Lower lobe of right lung (tissue), 2 donors: ENCODE measurements at places on chromosomes 4 and X. TPM values are rescaled to one million over a fixed set of nuclear protein-coding genes. Genes with fewer than 3 reads are reported as not detected.
A peak's percentile ranks its signal among the peaks of the same experiment; 100 is the strongest.

DNA sequence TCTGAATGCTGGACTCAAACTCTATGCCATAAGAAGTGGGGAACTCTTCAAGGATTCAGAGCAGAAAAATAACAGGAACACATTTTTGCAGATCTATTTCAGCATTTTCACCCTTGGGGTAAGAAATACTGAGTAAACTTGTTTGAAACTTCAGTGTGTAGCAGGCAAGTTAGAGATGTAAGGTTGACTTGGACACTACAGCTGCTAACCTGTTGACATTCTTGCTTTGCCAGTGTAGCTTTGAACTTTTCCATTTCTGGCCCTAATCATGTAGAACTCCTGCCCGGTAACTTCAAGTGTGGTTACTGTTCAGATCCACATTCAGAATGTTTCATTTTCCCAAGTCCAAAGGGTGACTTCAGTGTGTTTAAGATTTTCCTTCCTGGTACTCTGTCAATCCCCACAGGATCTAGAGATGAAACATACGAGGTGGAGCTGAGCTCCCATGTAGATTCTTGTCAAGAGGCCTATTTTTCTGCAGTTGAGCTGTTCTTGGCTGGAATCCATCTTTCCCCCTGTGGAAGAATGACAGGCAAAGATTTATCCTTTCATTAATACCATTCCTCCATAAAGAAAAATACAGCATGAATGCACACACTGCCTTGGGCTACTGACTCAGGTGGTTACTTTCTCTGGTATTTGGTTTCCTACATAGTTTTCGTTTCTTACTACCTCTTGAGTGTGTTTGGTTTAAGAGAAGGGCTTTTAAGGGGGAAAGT is 34.1 kb downstream of the FHDC1 start:
- peak overlapping the region; percentile 50 for H3K27ac ChIP-seq
- peaks cover 13% of the 10 kb centered on the region for H3K4me1 ChIP-seq
- H3K4me3 ChIP-seq, result no peak overlapping the region
- no peak for DNase-seq

- H3K27me3 ChIP-seq, result no peaks in the 10 kb centered on the region
- H3K4me3 ChIP-seq, result no peak overlapping the region
- DNase-seq, result no peak
- H3K27ac ChIP-seq, result no peak overlapping the region
Observed at GRCh38 chrX:10103023-10103422, 53.8 kb upstream of the CLCN4 start.

DNA sequence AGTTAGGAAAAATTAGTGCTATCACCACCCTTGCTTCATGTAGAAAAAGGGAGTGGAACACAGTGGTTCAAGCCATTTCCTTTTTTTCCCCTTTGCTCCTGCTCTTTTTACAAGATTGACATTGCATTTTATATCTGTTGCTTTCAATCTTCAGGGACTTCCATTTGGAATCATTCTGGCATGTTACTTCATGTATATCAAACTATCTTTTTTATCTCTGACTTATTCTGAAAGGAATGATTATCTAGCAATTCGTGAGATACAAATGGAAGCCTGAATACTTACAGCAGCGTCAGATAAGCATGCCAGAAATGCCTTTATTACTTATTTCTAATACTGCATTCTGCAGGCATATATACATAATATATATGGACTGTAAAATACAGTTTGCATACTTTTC is 20.4 kb downstream of the ADGRL3 start:
- no peak overlapping the region for H3K27ac ChIP-seq
- H3K36me3 ChIP-seq, result no peaks in the 10 kb centered on the region
- no peaks in the 10 kb centered on the region for H3K27me3 ChIP-seq
- H3K4me1 ChIP-seq, result no peaks in the 10 kb centered on the region

GRCh38 chr4:174358829-174359228 is 75.1 kb downstream of the CEP44 start:
- H3K4me3 ChIP-seq, result no peak overlapping the region
- no peaks in the 10 kb centered on the region for H3K36me3 ChIP-seq
- H3K27me3 ChIP-seq, result no peaks in the 10 kb centered on the region
- no peak for DNase-seq

GRCh38 chrX:53239474-53239873 is 14.5 kb upstream of the KDM5C start:
- no peaks in the 10 kb centered on the region for H3K27me3 ChIP-seq
- H3K27ac ChIP-seq, result no peak overlapping the region
- H3K4me1 ChIP-seq, result no peaks in the 10 kb centered on the region
- H3K36me3 ChIP-seq, result peaks cover 49% of the 10 kb centered on the region
- no peak for DNase-seq

- DNase-seq, result no peak
- no peak overlapping the region for H3K27ac ChIP-seq
- H3K4me3 ChIP-seq, result no peak overlapping the region
- no peaks in the 10 kb centered on the region for H3K4me1 ChIP-seq
- H3K36me3 ChIP-seq, result no peaks in the 10 kb centered on the region
Observed at GRCh38 chrX:19602866-19603622, 87.7 kb upstream of the MAP3K15 start.

- H3K36me3 ChIP-seq, result peaks cover 8% of the 10 kb centered on the region
- no peak overlapping the region for H3K27ac ChIP-seq
- H3K4me1 ChIP-seq, result no peaks in the 10 kb centered on the region
- H3K27me3 ChIP-seq, result no peaks in the 10 kb centered on the region
Observed at GRCh38 chr4:946103-946450, 13.8 kb downstream of the TMEM175 start.

DNA sequence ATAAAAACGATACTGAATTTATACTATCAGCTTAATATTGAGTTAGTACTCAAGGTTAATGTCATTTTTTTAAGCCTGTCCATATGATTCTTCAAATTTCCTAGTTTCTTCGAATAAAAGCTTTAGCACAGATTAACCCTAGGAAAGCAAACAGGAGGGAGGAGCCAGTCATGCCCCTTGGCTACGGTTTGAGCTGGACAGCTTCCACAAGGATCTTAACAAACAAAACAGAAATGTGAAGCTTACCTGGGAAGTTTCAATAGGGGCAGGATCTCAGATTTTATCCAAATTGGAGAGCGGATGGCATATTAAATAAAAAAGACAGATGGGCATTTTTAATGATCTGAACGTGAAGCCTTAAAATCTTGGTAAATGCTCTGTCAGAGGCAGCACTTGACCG is 2.3 kb downstream of the NWD2 start:
- H3K36me3 ChIP-seq, result no peaks in the 10 kb centered on the region
- H3K4me1 ChIP-seq, result peaks cover 17% of the 10 kb centered on the region
- peaks cover 53% of the 10 kb centered on the region for H3K27me3 ChIP-seq
- no peak for DNase-seq
- H3K4me3 ChIP-seq, result no peak overlapping the region
- no peak overlapping the region for H3K27ac ChIP-seq

GRCh38 chr4:184845367-184846021 is 19.7 kb upstream of the ACSL1 start:
- no peaks in the 10 kb centered on the region for H3K36me3 ChIP-seq
- no peaks in the 10 kb centered on the region for H3K4me1 ChIP-seq
- H3K27me3 ChIP-seq, result peaks cover 3% of the 10 kb centered on the region
- H3K4me3 ChIP-seq, result no peak overlapping the region
- H3K27ac ChIP-seq, result no peak overlapping the region

- H3K27ac ChIP-seq, result no peak overlapping the region
- no peaks in the 10 kb centered on the region for H3K36me3 ChIP-seq
- H3K4me1 ChIP-seq, result no peaks in the 10 kb centered on the region
Observed at GRCh38 chrX:9681422-9681821, 84.2 kb downstream of the GPR143 start.

ADH1C gene
- 8.2 TPM for total RNA-seq

ERAS gene
- not detected for total RNA-seq

MTMR8 gene
- total RNA-seq, result 1.9 TPM

UNC5C gene
- total RNA-seq, result 5.1 TPM

WAS gene
- total RNA-seq, result 40.3 TPM

BMPR1B gene
- total RNA-seq, result 6.0 TPM
